ENCODE measurements at places on chromosomes 6 and 20. TPM values are rescaled to one million over a fixed set of nuclear protein-coding genes. Genes with fewer than 3 reads are reported as not detected.

GRCh38 chr6:148069256-148069655 lies 273.4 kb upstream of the SASH1 start:
- no peak for DNase-seq

DNA sequence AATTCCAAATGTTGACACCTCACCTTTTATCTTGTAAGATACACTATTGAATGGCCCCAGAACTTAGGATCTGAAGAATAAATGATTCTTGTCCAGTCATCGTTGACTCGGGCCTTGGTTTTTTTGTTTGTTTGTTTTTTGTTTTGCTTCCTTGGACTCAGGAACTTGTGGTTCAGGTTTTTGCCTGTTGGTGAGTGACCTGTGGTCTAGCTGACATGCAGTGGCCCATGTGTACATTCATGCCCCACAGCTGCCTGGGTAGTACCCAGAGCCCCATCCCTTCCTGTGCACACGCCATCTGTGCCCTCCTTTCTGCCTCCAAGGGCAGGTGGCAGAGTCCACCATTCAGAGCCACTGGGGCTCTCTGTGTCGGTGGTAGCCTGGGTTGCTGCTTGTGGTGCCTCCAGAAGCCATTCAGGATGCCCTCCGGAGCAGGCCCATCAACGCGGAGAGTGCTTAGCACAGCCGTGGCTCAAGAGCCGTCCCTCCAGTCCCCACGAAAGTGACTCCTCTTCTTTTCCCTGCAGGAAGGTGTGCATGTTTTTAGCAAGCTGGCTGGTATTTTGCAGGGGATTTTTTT lies 85.9 kb downstream of the SYNJ2 start:
- no peak for DNase-seq

- DNase-seq: no peak
These were observed 39.9 kb downstream of the HLA-B start for GRCh38 chr6:31317036-31317435.

- DNase-seq: no peak
These were observed 34.3 kb downstream of the CTNNBL1 start for GRCh38 chr20:37727957-37728634.

CEP85L gene
- total RNA-seq: 34.2 TPM

- no peak for DNase-seq
These were observed 72.3 kb downstream of the JARID2 start for GRCh38 chr6:15317934-15318902.

DNA sequence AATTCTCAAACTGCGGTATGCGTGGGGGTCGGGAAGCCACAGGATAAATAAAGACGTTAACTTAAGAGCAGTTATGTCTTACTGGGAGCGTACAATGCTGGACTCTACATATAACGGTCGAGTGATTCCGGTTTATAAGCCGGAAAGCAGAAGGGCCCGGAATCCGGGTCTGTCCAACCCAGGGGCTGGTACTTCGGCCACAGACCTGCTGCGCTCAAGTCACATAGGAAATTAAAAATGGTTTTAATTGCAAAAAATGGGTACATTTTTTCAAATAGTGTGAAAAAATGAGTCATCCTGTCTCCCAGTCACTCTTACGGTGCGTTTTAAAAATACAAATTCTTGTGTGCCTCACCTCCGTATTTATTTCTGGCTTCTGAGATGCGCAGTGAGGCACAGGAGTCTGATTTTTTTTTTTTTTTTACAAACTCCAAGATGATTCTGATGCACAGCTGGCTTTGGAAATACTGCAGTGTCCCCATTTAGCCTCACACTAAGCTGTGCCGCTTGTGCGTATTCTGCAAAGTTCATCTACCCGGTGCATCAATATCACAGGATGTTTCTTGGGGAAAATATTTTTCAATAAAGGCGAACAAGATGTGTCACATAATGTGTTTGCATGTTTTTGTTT lies 1.0 kb downstream of the PCIF1 start:
- DNase-seq: no peak

GRM1 gene
- not detected for total RNA-seq

- no peak for DNase-seq
These were observed 40.0 kb upstream of the MRPS10 start for GRCh38 chr6:42257614-42258013.

SIGLEC1 gene
- not detected for total RNA-seq

DNA sequence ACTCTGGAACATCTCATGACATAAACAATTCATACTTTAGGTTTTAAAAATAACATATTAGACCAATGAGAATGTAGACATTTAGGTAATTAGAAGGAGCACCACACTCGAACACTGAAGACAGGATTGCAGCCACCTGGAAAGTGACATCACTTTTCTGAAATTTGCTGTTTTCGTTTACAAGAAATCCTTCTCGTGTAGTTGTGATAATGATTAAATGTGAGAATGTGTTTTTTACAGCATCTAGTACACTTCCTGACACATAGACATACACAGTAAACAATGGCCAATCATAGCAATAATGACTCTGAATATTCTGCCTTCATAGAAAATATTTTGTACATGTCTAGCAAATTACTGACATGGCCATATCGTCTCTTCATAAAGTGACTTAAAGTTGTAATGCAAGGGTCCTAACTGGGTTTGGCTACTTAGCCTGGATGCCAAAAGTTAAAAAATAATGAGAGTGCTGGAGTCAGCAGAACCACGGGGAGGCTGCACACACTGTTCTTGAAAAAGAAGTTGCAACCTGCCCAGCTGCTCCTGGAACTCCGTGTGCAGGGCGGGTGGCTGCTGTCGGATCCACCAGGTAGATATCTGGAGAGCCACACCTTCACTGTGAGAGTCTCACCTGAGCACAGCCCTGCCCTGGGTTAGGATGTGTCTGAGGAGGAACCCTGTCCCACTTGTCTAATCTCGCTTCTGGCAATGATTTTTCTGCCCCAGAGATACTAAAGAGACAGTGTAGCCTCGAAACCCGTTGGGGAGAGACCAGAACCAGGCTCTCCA lies 212.9 kb downstream of the QKI start:
- no peak for DNase-seq

DNA sequence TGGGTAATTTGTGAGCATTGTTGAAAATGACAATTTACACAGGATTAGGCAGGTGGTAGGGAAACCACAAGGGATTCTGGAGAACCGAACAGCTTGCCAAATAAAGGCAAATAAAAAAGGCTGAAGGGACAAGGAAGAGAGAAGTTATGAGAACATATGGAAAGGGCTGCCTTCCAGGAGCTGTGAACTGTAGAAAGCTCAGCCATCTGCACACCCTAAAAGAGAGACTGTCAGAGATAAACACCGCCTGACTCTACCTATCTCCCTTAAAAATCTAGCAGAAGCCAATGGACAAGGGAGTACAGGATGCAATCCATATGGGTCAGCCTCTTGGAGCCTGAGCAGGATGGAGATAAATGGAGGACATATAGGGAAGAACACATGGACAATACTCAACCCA lies 12.7 kb upstream of the SLC17A1 start:
- no peak for DNase-seq

DNA sequence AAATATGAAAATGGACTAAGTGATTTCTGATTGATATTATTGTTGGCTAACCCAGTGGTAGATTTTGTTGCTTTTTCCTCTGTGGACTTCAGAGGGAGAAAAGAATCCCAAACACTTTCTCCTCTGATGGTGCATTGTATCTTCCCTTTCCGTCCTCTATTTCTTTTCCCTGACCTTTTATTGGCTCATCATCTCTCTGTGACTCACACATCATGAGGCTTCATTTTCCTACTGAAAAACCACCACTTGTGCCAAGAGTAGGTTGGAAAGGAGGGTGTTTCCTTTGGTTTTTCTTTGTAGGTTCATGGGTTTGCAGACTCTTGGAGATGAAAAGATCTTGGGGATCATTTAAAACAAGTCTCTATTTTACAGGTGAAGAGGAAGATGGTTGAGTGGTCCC lies 311.7 kb upstream of the JAG1 start:
- DNase-seq: no peak

- DNase-seq: no peak
These were observed 8.8 kb upstream of the CEP85L start for GRCh38 chr6:118660218-118660569.

DNA sequence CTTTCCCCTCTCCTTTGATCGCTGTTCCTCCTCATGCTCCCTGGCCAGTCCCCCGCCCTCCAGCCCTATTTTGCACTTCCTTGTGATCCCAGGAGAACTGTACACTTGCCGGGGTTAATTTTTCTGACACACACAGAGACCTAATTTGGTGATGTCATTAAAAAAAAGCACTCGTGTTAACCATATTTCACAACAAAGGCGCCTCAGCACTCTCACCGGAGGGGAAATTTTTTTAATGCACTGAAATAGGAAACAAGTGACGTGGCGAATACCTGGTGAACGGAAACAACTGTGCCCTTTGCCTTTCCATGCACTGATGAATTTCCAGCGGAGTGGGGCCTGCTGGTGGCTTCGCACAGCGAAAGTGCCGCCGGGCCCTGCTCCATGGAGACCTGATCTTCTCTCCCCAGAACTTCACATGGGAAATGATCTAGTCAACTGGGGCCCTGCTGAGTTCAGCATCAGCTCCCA lies 53.9 kb upstream of the TAGAP start:
- peak; percentile 36 for DNase-seq

DNA sequence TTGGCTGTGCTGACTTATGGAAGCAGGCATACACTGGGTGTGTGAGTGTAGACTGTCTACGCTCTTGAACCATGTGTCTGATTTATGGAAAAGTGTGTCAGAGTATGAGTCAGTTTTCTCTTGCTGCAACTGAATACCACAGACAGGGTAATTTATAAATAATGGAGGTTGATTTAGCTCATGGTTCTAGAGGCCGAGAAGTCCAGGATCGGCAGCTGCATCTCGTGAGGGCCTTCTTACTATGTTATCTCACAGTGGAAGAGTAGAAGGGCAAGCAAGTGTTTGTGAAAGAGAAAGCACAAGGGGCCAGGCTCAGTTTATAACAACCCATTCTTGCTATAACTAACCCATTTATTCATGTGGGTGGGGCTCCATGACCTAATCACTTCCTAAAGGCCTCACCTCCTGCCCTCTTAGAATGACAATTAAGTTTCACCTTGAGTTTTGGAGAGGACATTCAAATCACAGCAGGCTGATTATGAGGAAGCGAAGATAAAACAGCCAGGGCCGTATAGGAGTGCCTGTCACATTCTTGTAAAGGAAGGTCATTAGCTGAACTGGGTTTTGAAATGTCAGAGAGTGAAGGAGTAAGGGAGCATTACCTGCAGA lies 6.7 kb downstream of the GPR31 start:
- no peak for DNase-seq

CAGE1 gene
- 0.16 TPM for total RNA-seq

GRCh38 chr6:87164004-87164403 lies 8.6 kb downstream of the ZNF292 start:
- DNase-seq: no peak

DNA sequence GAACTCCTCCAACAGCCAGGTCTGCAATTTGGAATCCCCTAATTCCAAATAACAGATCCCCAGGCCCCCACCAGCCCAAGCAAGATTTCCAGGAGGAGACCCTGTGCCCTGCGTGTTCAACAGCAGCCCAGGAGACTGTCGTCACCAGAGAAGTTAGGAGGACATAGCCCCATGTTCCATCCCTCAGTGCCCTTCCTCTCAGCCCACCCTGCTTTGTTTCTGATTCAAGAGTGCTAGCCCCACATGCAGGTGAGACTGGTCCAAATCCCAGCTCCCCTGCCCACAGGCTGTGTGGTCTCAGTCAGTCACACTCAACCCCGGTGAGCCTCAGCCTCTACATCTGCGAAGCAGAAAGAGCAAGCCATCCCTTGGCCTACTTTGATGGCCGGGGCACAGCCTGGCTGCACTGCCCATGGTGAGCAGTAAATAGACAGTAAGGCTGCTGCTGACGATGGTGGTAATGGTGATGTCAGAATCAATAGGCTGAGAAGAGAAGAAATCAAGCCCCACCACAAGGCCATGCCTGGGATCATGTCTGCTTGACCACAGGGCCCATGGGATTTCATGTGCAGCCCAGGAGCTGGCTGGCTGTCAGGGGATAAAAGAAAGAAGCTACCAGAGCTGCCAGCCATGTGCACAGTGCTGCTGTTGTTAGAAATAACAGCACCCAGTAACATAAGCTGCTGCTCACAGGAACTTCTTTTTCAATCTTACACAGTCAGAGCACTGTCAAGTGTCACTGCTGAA lies 51.5 kb upstream of the NXT1 start:
- no peak for DNase-seq

DNA sequence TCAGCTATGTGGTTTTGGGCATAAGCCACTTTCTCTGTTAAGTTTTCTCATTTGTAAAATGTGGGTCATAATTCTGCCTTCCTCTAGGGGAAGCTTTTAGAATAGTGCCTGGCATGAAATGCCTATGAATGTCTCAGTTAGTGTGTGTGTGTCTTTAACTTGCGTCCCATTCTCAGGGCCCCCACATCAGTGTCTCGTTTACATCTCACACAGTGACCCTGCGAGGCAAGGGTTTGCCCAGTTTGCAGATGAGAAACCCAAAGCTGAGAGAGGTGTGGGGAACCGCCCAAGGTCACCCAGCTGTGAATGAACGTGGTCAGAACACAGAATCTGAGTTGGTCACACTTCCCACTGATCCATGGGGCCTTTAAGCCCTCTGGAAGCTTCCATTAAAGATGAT lies 14.1 kb downstream of the DYNLRB1 start:
- DNase-seq: no peak

- no peak for DNase-seq
These were observed 540 bp downstream of the CNBD2 start for GRCh38 chr20:35968930-35969329.

GRCh38 chr6:90547079-90547478 lies 39.8 kb downstream of the MAP3K7 start:
- no peak for DNase-seq

- no peak for DNase-seq
These were observed 32.3 kb upstream of the SULF2 start for GRCh38 chr20:47817573-47817972.

SNAI1 gene
- total RNA-seq: 1.3 TPM

All from activated T-helper 2 cell treated with anti-CD3 and anti-CD28 coated beads, Interferon-gamma antibody, Interleukin-2, Interleukin-4, amounts not matched to agents 10 μg/mL and 5 μg/mL and 100 μg/mL, durations not matched to agents 14 hours and 24 hours and 36 hours (primary cell).